C1 segment of cervical spinal cord (tissue), 14 donors: ENCODE measurements at places on chromosomes 4 and X.

DNA sequence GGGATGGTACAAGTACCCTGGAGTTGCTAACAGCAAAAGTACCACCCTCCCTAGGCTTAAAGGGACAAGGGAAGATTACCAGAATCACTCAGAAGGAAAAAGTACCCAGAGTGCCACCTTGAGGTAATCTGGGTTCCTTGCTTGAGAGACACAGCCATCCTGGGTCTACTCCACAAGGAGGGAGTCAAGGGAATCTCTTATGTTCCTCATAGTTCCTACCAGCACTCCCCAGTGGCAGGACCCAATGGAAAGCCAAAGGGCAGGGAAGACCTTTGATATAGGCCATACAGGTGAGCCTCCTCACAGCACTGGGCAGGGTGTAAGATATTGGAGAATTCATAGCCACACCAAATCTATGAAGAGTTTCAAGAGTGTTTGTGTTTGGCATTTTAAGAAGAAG is 5.7 kb downstream of the IL2 start:
- DNase-seq, result no peak

- DNase-seq, result no peak
These were observed 87.7 kb upstream of the MAP3K15 start for GRCh38 chrX:19602866-19603622.

- DNase-seq, result no peak
These were observed 17.8 kb upstream of the CXCL3 start for GRCh38 chr4:74056114-74056857.

- DNase-seq, result no peak
These were observed 360.5 kb downstream of the ZNF674 start for GRCh38 chrX:46184749-46185148.

DNA sequence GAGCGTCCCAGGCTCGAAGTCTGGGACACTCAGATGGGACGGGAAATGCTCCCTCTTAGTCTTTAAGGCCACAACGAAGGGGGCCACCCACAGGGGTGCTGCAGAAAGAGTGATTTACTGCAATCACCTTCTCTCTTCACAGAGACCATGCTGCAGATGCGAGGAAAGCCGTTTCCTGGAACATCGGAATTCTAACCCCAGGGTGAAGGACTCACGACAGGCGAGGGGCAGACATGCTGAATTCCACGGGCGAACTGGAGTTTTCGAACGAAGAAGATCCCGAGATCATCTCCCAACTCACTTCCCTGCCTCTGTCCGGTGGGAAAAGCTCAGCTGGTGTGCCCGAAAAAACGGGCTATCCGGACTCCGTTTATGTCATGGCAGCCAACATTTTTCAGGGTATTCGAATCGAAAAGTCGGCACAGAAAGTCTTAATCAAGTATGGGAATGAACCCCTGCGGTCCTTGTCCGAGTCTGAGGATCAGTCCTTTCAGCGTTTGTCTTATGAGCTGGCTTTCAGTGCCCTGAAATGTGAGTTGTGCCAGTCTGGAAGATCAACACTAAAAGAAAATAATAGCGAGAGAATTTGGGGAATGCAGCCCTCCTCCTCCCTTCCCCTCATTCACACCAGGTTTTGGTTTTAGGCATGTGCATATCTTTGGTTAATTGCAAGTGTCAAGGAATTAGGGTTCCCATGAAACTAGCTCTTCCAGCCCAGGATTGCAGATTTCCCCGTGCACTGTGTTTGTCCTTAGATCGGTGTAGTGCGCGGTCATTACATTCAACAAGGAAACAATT is 905 bp downstream of the NSUN7 start:
- no peak for DNase-seq

GRCh38 chrX:84170931-84171330 is 17.1 kb downstream of the RPS6KA6 start:
- DNase-seq, result no peak
